Activated CD8-positive, alpha-beta memory T cell treated with anti-CD3 and anti-CD28 coated beads for 1 hour (primary cell): ENCODE measurements at places on chromosomes 4 and X.

DNA sequence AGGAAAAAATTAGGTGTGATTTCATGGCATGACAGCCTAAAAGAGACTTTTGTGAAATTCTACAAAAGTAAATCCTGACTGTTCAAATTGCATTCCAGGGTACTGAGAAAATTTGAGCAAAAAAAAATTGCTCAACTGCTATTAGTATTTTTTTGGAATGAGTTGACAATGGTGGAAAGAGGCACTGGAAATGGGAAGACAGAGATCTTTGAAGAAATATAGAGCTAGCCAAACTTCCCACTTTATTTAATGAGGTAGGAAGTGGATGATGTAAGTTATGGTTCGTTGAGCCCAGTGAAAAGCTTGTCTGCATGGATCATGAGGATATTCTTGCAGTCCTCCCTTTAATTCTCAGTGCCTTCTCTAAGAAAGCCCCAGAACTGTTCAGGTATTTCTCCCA is 183.8 kb downstream of the PTTG2 start:
- no peak for DNase-seq

- DNase-seq, result no peak
Measured at GRCh38 chrX:151702026-151702714, 6.9 kb downstream of the PRRG3 start.

DNA sequence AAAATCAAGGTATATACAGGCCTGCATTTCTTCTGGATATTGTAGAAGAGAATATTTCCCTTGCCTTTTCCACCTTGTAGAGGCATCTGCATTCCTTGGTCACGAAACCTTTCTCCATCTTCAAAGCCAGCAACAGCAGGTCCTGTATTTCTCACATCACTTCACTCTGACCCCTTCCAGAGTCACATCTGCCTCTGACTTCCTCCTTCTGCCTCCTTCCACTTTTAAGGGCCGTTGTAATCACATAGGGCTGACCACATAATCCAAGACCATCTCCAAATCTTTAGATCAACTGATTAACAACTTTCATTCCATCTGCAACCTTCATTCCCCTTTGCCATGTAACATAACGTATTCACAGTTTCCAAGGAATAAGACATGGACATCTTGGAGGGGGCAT is 38.3 kb upstream of the NDP start:
- no peak for DNase-seq

DNA sequence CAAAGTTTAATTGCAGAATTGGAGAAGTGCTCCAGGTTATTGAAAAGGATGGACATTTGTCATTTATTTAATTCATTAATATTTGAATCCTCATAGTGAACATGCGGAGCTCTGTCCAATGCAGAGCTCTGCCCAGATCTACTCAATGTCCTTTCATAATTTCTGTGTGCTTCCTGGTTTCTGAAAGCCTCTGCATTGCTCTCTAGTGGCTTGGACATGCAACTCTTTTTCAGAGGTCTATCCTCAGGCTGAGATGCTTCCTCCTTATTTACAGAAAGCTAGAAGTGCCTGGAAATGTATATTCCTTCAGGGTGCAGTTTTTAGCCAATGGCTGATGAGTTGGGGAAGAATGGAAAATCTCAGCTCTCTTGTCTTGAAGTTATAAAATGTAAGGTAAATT is 786.1 kb upstream of the AADAT start:
- DNase-seq, result no peak

DNA sequence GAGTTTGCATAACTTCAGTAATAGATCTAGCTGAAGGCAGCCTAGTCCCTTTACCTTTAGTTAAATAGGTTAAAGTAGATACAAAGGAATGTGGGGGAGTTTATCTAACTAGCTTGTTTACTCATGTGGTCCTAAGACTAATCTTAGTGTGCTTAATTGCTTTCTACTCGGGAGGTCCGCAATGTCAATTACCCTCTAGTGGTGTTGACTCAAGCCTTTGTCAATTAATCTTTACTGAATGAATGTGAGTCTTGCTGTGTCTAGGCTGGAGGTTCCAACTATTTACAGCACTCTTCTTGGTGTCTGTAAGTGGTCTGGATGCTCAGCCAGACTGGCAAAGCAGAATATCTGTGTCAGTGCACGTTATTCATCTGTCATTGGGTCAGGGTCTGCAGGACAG is 17.9 kb upstream of the YTHDC1 start:
- DNase-seq, result no peak

- no peak for DNase-seq
Measured at GRCh38 chr4:1975880-1976279, 32.9 kb downstream of the NELFA start.

- DNase-seq, result no peak
Measured at GRCh38 chrX:19956306-19956705, 34.6 kb downstream of the BCLAF3 start.

DNA sequence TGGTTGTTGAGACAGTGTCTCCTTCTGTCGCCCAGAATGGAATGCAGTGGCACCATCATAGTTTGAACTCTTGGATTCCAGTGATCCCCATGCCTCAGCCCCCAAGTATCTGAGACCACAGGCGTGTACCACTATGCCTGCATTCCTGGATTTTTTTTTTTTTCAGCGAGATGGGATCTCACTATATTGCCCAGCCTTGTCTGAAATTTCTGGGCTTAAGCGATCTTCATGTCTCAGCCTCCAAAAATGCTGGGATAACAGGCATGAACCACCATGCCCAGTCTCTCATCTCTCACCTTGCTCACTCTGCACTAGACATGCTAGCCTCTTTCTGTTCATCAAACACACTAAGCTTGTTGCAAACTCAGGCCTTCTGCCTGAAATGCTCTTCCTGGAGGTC is 104.1 kb downstream of the UBE2K start:
- DNase-seq, result no peak

GRCh38 chr4:82425478-82425877 is 4.8 kb downstream of the HNRNPDL start:
- DNase-seq, result no peak

DNA sequence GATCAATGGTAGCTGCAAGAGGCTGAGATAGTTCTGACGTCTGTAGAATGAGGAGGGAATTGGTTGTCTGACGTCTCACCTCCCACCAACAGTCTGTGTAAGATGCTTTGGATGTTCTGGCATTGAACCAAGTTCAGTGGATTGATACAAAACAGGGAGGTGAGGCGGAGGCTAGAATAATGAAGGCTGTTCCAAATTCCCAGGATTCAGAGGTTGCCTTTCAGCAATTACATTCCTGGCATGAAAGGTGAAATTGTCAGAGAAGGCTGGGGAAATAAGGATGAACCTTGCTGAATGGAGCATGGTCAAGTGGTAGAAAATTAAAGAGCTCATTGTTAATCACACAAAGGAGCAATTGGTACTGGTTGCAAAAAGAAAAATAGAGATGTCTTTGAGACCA is 241.6 kb downstream of the FBXW7 start:
- no peak for DNase-seq

DNA sequence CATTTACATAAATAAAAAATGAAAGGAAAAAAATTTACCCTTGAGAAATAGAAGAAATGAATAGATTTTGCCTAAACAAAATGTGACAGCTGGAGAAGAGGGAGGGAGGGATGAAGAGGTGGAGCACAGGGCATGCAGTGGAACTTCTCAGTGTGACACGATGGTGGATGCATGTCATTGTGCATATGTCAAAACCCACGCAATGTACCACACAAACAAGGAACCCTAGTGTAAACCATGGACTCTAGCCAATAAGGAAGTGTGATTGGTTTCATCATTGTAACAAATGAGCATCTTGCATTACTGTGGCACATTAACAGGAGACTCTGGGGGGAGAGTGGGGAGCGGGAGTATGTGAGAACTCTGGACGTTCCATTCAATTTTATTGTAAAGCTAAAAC is 58.6 kb downstream of the GATB start:
- no peak for DNase-seq

- DNase-seq, result no peak
Measured at GRCh38 chr4:38582445-38582844, 81.6 kb upstream of the KLF3 start.

GRCh38 chr4:2849267-2850152 is 5.9 kb downstream of the ADD1 start:
- DNase-seq, result no peak

- no peak for DNase-seq
Measured at GRCh38 chr4:152488246-152488645, 47.6 kb downstream of the FBXW7 start.

- DNase-seq, result no peak
Measured at GRCh38 chr4:37860266-37860665, 30.6 kb upstream of the TBC1D1 start.

DNA sequence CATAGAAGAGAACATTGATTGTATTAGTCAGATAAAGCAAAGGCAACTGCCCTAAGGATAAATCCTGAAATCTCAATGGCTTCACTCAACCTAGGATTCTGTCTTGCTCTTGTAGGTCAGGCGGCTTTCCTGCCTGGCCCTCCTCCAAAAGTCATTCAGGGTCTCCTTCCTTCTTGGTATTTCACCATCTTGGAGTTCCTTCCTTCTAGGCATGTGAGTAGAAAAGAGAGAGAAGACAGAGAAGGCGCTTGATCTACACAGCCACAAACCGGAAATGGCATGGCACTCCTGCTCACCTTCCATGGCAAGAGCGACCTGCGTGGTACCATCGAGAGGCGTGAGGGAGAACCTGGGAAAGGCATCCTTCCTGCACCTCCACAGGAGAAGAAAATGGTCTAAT is 45.3 kb upstream of the HELT start:
- no peak for DNase-seq

DNA sequence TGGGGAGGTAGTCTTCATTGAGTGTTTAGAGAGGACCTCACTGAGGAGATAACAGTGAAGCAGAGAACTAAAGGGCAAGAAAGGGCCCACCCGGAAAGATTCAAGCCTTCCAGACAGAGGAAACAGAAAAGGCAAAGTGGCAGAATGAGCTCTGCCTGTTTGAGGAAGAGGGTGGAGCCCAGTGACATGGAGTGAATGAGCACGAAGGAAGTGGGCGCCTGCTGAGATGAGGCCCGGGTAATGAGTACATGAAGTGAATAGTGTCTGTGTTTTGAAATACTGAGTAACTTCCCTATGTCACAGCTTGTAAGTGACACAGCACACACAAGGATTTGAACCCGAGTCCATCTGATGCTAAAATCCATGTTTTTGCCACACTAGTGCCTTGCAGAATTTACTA is 32.5 kb upstream of the TLR2 start:
- DNase-seq, result peak; percentile 14

DNA sequence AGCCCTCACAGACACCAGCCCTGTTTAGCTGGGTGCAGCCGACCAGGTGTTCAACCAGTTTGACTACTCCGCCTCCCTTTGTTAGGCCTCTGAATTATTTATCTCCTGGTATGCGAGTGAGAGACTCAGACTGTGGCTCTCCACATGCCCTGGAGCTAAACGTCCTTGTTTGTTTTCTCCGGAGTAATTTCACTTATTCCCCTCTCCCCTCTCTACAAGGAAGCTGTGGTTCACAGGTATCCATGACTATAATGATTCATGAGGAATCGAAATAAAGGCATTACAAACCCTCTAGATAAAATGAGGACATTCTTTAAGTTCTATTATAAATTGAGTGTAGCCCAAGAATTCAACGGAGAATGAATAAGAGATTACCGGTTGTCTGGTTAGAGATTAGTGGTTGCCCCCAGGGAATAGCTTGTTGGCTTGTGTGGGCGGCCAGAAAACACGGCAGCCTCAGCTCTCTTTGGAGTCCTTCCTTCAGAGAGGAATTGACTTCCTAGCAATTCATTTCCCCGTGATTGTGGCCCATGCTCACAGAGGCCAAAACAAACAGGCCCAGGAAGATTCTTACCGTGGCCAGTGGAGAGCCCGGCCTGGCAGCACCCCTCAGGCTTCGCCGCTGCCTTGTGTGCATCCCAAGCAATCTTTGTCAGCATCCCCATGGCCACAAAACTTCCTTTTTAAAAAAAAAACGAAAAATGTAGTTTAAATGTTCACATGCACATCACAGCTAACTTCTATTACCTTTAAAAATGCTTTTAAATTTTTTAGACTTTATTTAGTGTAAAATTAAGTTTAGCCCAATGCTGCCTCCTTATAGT is 60.2 kb upstream of the CBR4 start:
- no peak for DNase-seq

- DNase-seq, result no peak
Measured at GRCh38 chr4:83323136-83323535, 11.5 kb downstream of the HPSE start.

GRCh38 chr4:7121174-7121573 is 53.3 kb upstream of the GRPEL1 start:
- DNase-seq, result no peak

- no peak for DNase-seq
Measured at GRCh38 chrX:29295987-29296680, 708.9 kb downstream of the IL1RAPL1 start.

DNA sequence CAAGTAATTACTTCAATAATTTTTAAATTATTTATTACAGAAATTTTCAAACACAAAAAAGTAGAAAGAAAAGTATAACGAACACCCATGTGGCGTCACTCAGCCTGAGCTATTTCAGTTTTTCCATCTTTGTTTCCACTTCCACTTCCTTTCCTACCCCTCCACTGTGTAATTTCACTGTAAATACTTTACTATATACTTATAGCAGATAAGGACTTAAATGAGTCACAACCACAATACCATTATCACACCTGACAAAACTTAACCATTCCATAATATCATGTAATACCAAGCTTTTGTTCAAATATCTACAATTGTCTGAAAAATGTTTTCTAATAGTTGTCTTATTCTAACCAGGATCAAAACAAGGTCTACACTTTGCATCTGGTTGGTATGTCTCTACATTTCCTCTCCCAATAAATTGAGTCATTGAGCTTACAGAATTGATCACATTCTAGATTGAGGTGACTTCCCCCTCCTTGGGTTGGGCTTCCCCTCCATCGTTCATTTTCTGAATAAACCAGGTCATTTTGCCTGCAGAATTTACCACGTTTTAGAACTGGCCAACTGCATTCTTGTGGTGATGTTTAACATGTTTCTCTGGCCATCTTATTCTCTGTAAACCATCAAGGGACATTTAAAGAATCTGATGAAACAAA is 48.7 kb downstream of the ATP10D start:
- DNase-seq, result no peak

DNA sequence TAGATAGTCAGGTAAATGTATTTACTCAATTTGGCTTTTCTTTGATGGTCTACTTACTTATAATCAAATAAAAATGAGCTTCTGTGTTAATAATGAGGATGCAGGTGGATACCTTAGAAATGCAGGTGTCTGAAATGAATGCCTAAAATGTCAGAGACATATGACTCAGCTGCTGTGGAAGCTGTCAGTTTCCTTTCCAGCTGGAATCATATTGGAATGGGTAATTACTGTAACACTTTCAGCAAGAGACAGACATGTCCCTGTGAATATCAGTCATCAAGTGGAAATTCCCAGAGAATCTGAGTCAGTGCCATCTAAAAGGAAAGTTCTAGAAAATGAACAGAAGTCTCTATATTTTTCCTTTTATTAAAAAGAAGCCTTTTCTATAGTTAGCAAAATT is 783.0 kb upstream of the AADAT start:
- DNase-seq, result no peak

- DNase-seq, result no peak
Measured at GRCh38 chr4:168257768-168258167, 60.8 kb downstream of the DDX60 start.

DNA sequence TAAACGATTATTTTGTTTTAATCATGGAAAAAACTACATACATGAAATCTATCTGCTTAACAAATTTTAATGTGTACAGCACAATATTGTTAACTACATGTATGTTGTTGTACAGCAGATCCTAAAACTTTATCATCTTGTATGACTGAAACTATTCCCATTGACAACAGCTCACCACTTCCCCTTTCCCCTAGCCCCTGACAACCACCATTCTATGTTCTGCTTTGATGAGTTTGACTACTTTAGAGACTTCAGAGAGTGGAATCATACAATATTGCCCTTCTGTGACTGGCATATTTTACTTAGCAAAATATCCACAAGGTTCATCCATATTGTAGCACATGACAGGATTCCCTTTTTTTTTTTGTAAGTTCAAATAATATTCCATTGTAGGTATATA is 185.9 kb downstream of the CFAP299 start:
- DNase-seq, result no peak
